ENCODE measurements at places on chromosomes 7 and 10.

DNA sequence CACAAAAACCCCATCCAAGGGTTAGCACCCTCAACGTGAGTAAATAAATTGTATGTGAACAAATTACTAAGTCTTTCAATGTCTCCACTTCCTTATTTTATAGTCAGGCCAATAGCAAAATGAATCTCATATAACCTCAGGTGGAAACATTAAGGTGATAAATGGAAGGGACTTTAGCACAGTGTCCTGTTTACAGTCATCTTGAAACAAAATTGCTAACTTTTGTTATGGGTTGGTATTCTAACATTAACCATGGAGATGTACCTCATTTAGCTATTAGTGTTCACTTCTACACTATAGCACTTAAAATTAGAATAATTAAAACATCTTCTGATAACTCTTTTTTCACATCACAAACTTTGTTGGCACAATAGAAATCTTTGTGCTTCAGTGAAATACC, 255.8 kb upstream of the CNTNAP2 start:
- DNase-seq, result no peak

GRCh38 chr10:128843972-128844371, 623.1 kb upstream of the MGMT start:
- DNase-seq, result no peak

- DNase-seq, result no peak
These were observed 250.6 kb downstream of the C7orf25 start for GRCh38 chr7:42661312-42661711.

DNA sequence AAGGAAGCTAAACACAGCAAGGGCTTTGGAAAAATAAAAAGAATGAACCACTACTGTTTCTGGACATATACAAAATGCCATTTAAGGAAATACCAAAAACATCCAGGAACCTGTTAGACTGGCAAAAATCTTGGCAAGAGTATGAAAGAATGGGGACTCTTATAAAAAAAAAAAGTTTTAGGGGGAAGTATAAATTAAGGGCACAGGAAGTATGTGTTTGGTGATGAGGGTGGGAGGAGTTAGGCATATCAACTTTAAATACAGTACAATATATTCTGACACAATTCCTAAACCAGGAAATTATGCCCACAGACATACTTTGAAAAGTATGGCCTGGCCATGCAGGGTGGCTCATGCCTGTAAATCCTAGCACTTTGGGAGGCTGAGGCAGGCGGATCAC, 74.2 kb downstream of the WAPL start:
- DNase-seq, result no peak

DNA sequence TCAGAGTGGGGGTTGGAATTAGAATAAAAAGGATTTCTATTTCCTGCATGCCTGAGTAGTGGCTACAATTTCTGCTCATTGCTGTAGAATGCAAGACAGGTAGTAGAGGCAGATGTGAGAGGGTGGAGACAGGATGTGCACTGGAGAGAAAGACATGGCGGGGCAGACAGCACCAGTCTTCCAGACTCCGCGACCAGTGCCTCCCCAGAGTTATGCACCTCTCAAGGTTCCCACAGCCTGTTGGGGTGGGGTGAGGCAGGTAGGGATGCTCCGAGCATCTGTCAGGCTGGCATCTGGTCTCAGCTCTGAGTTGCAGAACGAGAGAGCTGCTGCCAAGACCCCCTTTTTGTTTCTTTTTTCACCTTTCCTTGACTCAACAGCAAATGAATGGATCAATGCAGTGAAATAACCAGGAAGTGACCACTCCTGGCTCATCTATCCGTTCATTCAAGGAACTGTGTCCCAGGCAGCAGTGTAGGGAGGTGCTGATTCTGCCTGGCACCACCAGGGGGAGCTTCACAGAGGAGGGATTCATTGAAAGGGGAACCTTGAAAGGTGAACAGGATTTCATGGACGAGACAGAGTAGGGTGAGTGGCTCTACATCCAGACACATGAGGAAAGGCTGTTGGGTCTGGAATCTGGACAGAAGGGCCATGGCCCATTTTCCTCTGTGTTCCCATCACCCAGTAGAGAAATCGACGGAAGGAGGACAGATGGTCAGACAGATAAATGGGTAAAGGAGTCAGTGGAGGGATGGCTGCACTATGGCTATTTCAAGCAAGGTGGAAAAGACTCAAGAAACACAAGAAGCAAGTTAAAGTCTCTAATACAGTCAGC, 17.2 kb upstream of the SLC18A3 start:
- peak; percentile 88 for DNase-seq

DNA sequence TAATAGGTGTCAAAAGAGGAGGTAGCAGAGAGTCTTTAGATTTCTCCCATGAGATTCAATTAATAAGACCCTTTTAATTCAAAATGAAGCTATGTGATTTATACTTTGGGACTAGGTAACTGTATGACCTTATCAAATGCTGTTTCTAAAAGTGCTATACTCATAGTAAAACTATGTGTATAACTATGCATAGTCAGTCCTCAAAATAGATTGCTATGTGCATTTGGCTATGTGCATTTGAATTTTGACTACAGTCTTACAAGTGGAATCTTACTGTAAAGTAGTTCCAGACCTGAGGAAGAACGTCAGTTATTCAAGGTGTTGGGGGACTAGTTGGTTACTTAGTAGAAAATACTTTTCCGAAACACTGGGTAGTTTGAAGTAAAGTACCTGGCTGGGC, 36.9 kb downstream of the ADD3 start:
- DNase-seq, result no peak

DNA sequence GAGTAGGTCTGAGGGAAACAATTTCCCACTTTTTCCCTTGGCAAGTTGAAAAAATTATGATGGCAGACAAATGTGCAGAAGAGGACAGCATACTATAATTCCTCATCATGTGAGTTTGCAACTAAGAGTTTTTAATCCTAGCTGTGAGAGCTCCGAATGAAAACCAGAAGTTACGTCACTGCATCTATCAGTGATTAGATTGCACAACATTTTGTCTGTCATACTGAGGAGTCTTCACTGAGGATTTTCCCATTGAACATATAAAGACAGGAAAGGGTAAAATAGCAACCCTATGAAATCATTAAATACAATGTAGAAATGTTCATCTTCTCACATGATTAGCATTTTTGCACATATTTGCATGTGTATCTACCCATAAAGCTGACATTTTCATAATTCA, 45.8 kb downstream of the ZNF736 start:
- DNase-seq, result no peak

- no peak for DNase-seq
These were observed 144.4 kb downstream of the PTPN20 start for GRCh38 chr10:47055386-47056246.

DNA sequence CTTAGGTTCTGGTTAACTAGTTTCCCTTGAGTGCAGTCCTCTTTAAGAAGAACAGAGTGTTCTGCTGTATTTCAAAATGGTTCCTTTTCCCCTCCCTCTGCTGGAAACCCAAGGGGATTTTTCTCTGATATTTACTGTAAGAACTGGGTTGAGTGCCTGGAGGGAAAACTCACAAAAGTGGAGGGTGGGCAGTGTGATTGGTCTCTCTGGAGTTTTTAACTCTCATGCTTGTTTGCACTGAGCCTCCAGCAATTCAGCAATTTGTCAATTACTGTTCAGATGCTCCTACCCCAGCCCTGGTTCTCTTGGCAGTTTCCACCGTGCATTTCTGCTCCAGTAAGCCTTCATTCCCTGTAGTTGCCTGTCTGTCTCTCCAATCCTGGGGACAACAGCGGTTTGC, 273.4 kb upstream of the SORCS1 start:
- DNase-seq, result no peak

DNA sequence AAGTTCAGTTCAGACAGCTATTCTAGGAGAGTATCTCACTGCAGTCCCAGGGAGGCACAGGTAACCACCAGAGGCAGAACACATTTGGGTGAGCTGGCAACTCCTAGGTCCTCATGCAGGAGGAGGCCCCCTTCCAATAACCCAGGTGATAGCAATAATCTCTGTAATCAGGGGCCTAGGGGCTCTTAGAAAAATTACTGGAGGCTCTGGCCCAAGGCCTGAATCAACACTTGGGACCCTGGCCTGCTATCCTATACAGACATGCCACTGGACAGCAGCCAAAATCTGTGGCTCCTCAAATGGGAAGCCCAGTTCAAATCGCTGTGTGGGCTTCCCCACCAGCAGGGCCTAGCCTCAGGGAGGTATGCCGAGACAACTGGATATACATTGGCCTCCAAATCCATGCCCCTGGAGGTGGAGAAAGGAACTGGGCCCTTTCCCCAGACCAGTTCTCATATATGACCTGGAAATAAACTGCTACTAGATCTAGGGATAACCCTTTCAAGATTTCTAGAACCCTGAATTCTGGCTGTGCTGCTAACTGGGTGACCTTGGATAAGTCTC, 1.6 kb downstream of the AVPI1 start:
- DNase-seq, result no peak

GRCh38 chr7:5589819-5590595, 166.4 kb upstream of the TNRC18 start:
- no peak for DNase-seq
